Retinal pigment epithelial cell (primary cell): ENCODE measurements at places on chromosomes 2 and 18.

DNA sequence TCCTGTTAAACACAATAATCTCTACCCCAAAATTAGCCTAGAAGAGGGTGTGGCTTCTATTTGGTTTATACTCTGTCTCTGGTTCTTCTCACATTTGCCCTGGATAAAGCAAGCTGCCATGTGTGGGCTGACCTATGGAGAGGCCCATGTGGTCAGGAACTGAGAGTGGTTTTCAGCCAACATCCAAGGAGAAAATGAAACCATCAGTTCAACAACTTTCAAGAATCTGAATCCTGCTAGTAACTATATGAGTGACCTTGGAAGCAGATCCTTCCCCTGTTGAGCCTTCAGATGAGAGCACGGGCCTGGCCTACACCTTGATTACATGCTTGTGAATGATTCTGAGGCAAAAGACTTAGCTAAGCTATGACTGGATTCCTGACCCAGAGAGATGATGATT lies 11.5 kb upstream of the TRIB2 start:
- DNase-seq, result no peak

- DNase-seq, result no peak
Measured at GRCh38 chr2:201795607-201796477, 10.5 kb upstream of the CDK15 start.

DNA sequence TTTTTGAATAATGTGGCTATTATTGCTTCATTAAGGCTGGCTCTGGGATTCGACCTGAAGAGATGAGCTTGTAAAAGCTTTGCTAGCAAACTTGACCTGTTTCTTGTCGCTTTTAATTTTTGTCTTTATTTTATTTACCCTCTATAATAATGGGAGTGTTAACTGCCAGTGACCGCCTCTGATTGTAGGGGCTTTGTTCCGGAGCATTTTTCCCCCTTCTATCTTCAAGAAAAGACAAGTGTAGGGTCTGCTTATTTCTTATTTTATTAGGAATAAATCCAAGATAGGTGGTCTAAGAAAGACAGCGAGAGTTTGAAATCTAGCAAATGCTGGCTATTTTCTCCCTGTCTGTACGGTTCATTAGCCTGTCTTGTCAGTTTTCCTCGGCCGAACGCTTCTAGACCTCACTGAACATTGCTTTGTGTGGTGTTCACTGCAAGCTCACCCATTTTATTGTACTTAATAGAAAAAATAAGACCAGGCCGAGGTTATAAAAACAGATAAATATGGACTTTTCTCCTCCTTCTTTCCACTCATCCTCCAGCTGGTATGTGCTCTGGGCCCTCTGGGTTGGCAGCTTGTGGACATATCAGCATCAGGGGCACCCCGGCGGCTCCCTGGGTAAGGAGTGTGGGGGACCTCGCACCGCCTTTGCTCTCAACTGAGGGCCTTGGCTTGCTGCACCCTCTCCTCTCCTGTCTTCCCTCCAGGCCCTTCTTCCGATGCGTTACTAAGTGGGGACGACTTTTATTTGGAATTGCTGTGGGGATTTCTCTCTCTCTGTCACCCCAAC lies 8.5 kb downstream of the MEIS1 start:
- DNase-seq, result no peak

DNA sequence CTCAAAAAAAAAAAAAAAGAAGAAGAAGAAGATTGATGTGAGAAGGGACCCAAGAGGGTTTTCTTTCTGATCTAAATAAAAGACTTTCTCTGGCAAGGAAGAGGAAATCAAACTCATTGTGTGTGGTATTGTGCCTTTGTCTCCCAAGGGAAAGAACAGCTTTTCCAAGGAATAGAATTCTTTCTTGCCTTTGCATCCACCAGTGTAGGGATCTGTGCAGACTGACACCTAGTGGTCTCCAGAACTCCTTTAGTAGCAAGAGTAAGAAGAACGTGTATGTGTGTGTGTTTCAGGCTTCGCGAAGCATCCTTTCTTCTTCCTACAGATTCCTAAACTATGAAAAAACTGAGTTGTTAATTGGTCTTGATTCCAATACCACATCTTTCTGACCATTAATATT lies 33.5 kb upstream of the CRIM1 start:
- DNase-seq, result peak; percentile 30

GRCh38 chr2:95267458-95268210 lies 6.6 kb upstream of the PROM2 start:
- DNase-seq, result peak; percentile 36

DNA sequence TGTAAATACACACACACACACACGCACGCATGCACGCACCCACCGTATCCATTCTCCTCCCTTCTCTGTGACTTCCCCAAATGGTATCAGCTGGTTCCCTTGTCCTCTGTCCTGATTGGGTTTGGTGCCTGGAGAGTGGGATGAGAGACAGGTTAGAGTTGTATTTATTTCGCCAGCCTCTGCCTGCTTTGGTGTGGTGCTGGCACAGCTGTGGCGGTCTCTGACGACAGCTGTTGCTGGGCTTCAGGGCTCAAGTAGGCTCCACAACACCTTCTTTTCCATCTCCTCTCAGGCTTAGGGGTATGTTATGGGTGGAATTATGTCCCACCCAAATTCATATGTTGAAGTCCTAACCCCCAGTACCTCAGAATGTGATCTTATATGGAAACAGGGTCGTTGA lies 94.9 kb upstream of the ITGA6 start:
- DNase-seq, result no peak

DNA sequence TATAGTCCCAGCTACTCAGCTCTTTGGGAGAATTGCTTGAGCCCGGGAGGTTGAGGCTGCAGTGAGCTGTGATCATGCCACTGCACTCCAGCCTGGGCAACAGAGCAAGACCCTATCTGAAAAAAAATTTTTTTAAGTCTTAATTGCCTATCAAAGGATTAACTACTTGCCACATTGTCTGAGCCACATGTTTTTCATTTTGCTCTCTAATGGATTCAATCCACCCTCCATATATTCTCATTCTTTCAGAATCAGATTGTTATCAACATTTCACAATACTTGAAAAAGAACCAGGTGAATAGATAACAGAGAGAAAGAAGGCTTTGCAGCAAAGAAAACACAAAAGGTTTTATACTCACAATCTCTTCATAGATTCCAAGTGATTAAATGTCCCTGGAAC lies 61.0 kb downstream of the PXDN start:
- DNase-seq, result no peak

GRCh38 chr18:53004798-53005197 lies 664.8 kb downstream of the DCC start:
- no peak for DNase-seq

- DNase-seq, result no peak
Measured at GRCh38 chr2:162333968-162334367, 10.0 kb upstream of the GCA start.

- DNase-seq, result no peak
Measured at GRCh38 chr2:207911215-207911614, 114.1 kb downstream of the PLEKHM3 start.

DNA sequence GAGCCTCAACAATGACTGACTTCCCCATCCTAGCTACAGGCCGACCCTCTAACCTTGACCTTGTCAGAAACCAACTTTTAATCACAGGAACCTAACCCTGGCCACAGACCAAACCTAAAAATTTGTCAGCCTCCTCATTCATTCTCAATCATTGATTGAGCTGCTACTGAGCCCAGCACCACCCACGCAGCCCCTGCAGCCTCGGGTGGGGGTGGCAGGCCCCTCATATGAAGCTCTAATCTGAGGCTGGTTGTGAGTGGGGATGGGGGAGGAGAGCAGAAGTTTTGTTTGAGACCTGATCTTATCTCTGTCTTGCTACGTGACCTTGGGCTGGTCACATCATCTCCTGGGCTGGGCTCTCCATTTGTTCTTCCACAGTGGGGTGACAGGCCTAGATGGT lies 99.5 kb upstream of the EPAS1 start:
- DNase-seq, result no peak

DNA sequence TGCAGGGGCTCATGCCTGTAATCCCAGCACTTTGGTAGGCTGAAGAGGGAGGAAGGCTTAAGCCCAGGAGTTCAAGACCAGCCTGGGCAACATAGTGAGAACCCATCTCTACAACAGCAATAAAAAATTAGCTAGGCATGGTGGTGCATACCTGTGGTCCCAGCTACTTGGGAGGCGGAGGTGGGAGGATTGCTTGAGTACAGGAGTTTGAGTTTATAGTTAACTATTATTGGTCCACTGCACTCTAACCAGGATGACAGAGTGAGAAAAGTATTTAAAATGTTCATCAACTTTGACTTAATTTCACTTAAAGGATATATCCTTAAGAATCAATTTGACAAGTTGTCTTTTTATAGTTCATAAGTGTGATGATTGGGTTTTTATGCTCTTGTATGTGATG lies 14.3 kb upstream of the GPD2 start:
- DNase-seq, result no peak

DNA sequence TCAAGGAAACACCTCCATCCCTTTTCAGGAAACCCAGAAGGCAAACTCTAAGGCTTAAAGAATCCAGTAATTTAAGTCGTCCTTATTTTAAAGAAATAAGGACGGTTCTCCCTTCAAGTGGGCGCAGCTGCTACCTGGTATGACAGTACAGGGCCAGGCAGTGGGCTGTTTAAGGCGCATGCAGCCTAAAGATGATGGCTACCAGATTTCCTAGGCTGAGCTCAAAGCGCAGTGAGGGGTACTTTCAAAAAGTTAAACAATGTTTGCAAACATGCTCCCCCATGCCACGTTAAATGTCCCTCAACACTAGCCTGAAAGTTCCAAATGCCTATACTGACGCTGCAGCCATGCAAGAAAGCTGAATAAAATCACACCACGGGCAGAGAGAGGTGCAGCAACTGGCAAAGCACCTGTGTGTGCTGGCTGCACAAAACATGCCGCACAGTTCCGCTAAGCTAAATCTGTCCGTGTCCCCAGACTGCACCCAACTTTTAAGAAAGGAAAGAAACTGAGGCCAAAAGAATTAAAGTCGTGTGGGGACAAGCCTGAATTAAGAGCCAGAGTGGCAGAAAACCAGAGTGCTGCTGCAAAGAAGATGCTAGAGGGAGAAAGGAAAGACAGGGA lies 583 bp downstream of the HIBCH start:
- no peak for DNase-seq

DNA sequence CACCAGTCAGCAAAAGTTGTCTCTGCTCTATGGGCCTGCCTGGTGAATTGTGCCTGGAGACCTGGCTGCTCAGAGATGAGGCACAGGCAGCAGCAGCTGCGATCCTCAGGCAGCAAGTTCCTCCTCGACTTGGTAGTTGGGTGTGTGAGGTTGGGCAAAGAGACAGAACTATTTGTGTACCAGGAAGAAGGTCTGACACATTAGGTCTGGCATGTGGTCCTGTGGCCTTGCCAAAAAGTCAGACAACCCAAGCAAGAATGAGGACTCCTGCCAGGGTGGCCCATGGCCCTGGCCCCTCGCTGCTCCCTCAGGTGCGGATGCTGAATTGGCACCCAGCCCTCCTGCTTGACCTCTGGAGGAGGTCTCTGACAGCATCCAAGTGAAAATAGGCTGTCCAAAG lies 192.7 kb downstream of the DYSF start:
- DNase-seq, result no peak

DNA sequence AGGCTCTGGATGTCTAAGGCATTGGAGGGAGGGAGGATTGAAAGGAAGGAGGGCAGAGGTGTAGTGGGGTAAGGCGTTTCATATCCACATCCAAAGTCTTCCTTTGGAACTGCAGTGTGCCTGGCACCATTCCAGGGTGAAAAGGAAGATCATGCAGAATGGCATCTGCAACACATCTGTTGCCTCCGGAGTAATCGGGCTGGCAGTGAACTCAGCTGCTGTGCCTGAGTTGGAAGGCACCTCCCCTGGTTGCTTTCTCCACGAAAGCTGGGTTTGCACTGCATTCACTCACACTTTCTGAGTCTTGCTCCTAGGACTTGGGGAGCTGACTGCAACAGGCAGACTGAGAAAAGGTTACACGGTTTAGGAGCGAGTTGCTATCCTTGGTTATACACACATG lies 30.3 kb upstream of the SEC11C start:
- no peak for DNase-seq

- DNase-seq, result no peak
Measured at GRCh38 chr18:70450426-70451253, 161.8 kb downstream of the SOCS6 start.

DNA sequence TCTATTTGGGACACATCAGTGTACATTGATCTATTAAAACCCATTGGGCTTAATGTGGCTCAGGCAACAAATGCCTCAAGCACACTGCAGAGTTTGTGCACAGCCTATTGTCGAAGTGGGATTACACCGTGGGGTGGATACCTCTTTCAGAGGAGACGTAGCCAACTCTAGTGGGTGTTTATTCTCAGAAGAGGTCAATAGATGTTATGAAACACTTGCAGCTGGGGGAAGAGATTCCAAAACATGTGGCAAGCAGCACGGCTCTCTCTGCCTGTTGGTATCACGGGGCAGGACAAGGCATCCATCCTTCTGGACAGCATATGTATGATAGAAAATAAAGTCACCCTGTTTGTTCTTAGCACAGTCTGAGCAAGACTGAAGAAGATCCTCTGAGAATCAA lies 121.4 kb upstream of the COPS8 start:
- DNase-seq, result no peak
